AML-193 (cell line): ENCODE measurements at places on chromosomes 3 and 15.

- DNase-seq = no peak
These were observed 47.5 kb upstream of the FAM98B start for GRCh38 chr15:38406436-38406835.

GRCh38 chr15:71091601-71092000 lies 23.7 kb upstream of the THSD4 start:
- no peak for DNase-seq

GRCh38 chr15:65804252-65804931 lies 12.3 kb upstream of the DENND4A start:
- peak; percentile 95 for DNase-seq

- no peak for DNase-seq
These were observed 47.7 kb upstream of the SIAH2 start for GRCh38 chr3:150810641-150811040.

DNA sequence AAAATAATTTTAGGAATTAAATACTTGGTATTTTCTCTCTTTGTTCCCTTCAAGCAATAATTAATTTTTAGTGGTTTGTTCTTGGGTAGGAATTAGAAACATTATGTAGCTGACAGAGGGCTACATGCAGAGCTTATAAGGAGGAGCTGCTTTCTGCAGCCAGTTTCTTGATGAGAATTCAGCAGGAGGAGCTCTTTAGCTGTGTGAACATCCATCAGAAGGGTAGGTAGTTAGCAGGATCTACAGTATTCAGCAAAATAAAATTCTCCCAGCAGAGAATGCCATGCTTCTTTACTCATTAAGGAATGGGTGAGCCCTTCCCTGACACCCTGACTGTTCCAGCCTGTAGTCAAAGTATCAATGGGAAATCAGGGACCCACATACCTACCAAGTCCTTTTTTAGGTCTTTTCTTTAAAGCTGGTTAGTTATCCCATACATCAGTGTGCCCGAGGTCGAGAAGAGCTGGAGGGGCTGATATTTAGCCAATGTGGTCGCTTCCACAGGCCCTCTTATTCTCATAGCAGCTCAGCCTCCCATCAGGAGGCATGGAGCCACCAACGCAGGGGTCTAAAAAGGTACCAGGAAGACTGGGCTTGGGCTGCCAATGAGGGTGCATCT lies 54.0 kb downstream of the KCNAB1 start:
- DNase-seq = no peak

- no peak for DNase-seq
These were observed 218.5 kb upstream of the PRICKLE2 start for GRCh38 chr3:64443546-64444381.
